ENCODE measurements at places on chromosomes 11 and 22.

DNA sequence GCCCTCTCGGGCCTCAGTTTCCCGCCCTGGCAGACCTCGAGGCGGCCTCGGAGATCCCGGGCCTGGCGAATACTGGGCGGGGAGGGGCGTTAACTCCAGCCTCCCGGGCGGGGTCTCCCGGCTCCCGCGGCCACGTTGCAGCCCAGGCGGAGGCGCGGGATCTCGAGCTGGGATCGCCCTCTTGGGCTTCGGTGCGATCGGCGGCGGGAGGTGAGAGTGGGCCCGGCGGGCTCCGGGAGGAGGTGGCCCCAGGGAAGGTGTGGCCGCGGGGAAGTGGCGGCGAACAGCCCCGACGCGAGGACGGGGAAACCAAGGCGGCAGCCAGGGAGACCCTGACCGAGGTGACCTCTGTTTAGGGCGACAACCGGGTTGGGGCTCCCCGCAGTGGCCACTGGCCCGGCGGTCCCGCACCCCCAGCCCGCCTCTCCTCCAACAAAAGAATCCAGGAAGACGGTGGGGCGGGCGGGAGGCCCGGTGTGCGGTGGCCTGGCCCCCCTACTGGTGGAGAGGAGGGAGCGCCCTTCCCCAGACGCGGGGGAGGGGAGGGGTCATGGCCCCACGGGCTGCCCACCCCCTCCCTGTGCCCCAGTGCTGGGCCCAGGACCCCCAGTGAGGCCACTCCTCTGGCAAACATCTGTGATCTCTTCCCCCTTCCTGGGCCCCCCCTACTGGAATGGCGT is at the start of gene PHETA2:
PHETA2 (plus strand) TSS at position 117 of the 680 bp plus-strand sequence. CDS start 3,046 bp downstream, outside the sequence.
- DNase-seq = peak; percentile 18

GRCh38 chr11:115049796-115050195 is 371.5 kb downstream of the NXPE2 start:
- no peak for DNase-seq

GRCh38 chr11:78224906-78225420 is 36.2 kb downstream of the USP35 start:
- no peak for DNase-seq

GRCh38 chr11:44978961-44979331 is 28.3 kb upstream of the TP53I11 start:
- no peak for DNase-seq

DNA sequence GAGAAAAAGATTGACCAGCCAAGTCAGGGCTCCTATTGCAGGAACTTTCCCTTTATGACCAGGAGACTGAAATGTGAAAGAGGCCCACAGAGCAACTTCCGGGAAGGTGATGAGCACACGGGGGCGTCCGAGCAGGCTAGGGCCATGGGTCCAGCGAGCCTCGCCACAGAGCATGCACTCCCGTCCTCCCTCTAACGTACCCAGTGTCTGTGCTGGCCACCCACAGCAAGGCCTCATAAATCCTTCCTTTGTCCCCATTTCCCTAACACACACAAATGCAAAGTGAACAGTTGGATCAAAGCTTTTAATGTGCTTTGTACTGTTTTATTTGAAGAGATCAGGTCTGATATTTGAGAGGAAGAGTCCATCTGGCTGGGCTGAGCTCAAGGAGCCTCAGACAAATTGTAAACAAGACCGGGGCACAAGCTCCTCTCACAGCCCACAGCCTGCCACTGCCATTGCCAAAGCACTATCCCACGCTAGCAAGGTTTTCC is 44.3 kb downstream of the BLID start:
- DNase-seq = no peak

GRCh38 chr22:46445771-46446420 is 91.5 kb downstream of the CELSR1 start:
- no peak for DNase-seq

DNA sequence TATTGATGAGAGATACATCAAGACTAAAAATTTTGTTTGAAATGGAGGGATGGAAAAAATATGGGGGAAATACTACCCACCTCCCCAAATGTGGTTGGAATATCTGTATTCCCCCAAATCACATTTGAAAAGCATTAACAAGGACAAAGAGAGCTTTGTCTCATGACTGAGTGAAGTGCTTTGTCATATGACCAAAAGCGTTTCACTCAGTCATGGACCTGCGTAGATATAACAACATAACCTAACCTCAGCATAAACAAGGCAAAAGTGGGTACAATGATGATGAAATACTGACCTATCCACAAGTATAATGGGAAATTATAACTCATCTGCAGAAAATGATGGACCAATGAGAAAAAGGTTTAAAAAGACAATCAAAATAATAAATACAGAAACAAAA is 418.3 kb downstream of the TBC1D22A start:
- DNase-seq = no peak

- DNase-seq = no peak
Measured at GRCh38 chr11:43545610-43546009, 134.9 kb upstream of the HSD17B12 start.

GRCh38 chr11:38718659-38719058 is 2120.6 kb upstream of the RAG2 start:
- DNase-seq = no peak

DNA sequence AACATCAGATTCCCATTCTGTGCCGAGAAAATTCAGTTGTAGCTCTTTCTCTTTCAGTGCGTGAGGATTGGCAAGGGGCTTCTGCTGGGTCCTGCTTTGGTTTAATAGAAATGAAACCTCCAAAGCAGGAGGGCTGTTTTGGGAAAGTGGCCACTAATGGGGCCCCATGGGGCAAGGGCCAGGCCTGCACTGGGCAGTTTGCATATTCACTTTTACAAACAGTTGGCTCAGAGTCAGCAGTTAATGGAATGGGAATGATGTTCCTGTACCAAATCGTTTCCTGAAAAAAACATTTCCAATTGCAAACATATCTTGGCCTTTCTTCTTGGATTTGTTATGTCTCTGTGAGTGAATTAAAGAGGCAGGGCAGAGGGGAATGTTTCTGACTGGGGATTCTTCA is 92.1 kb downstream of the PARVA start:
- DNase-seq = peak; percentile 40
